Cortex of kidney (tissue), 1 donor: ENCODE measurements at places on chromosomes 3 and 15.

- no peak for DNase-seq
Observed at GRCh38 chr3:55658690-55659562, 171.8 kb upstream of the WNT5A start.

DNA sequence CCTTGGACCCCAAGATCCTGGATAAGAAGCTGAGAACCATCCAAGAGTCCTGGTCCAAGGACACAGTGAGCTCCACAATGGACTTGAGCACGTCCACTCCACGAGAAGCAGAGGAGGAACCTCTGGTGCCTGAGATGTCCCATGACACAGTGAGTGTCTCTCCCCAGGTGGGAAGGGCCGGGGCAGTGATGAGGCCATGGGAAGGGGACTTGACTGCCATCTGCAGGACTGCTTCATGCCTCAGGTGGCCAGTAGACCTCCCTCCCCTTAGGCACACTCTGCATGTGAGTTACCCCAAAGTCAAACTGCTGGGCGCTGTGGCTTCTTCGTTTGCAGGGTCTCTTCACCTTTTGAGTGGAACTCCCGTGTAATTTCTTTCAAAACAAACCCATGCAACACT is 59.7 kb downstream of the CCDC33 start:
- no peak for DNase-seq

GRCh38 chr15:52257734-52258062 is 37.9 kb downstream of the MYO5C start:
- DNase-seq: no peak

GRCh38 chr3:49869525-49870126 is at the start of gene CAMKV:
TSS of gene CAMKV (minus strand) at chr3:49869906. CDS start at chr3:49862388, 7,518 bp downstream.
- DNase-seq: no peak

- DNase-seq: no peak
Observed at GRCh38 chr15:81069909-81070308, 64.2 kb upstream of the CFAP161 start.

GRCh38 chr15:69807721-69808120 is 290.0 kb downstream of the TLE3 start:
- DNase-seq: no peak

DNA sequence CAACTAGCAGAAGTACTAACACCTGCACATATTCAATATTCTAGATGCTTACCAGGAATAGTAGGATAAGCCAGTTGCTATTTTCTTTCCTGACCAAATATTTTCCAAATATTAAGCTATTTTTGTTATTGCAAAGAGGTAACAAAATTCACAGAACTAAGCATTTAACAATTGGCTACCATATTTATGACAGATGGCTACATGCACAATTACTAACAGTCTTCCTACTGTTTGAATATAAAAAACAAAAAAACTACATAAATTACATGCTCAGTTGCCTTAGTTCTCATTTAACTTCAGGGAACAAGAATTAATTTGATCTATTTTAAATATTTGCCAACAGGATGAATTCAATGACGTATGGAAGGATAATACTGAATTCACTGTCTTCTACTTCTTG is 36.2 kb downstream of the CFAP20DC start:
- no peak for DNase-seq

DNA sequence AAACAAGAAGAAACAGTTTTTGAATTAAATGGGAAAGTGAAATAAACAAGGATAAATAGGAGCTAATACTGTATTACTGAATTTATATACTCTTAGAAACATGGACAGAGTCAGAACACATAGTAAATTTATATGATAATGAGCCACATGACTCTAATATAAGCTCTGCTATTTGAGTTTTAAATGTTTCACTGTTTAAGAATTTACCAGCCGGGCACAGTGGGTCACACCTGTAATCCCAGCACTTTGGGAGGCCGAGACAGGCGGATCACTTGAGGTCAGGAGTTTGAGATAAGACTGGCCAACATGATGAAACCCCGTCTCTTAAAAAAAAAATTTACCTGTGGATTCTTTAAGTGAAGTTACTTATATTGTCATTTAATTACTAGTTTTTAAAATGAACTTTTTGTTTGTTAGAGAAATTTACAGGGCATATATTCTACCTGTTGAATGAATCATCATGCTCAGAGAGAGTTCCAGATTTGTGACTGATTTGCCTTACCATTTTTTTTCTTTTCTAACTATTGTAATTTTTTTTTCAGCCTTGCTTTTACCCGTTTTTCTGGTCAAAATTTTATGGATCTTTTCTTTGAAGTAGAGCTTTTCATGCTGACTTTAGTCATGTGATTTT is 125.7 kb downstream of the TCF12 start:
- no peak for DNase-seq

GRCh38 chr3:176795891-176796290 is 401.4 kb downstream of the TBL1XR1 start:
- DNase-seq: no peak

GRCh38 chr15:66017000-66017399 is 147.7 kb downstream of the RAB11A start:
- DNase-seq: no peak

- no peak for DNase-seq
Observed at GRCh38 chr15:99911816-99912215, 178.6 kb upstream of the LYSMD4 start.

DNA sequence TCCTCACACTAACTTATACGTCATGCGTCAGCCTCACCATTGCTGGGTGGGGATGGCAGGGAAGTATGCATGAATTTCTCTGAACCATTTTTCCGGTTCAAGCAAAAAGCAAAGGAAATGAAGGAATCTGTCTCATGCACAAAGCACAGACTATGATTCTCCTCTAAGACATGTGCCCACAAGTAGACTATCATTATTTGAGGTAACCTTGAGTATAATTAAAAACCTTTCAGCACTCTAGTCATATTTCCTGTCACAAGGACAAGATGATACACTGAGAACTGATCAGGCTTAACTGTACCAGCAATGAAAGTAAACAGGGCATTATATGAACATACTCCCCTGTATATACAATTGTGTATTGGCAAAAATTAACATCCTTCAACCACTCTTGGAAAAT is 56.7 kb upstream of the TSC22D2 start:
- no peak for DNase-seq

DNA sequence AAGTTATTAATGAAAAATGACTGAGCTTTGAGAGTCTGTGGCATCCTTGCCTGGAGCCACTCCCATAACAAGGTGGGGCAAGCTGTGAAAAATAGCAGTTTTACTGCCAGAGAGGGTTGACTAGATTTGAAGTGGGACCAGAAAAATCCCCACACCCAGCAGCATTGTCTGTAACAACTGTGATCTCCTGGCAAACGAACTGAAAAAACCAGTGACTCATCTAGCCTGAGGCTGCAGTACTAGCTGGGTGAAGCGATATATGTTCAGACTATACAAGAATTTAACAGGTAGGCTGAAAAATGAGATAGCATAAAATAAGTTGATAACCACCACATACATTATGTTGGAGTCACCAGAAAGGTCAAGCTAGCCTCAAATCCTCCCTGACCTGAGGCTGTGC is 64.0 kb downstream of the DPH6 start:
- DNase-seq: no peak

- DNase-seq: no peak
Observed at GRCh38 chr3:171430530-171430929, 29.7 kb downstream of the TNIK start.

DNA sequence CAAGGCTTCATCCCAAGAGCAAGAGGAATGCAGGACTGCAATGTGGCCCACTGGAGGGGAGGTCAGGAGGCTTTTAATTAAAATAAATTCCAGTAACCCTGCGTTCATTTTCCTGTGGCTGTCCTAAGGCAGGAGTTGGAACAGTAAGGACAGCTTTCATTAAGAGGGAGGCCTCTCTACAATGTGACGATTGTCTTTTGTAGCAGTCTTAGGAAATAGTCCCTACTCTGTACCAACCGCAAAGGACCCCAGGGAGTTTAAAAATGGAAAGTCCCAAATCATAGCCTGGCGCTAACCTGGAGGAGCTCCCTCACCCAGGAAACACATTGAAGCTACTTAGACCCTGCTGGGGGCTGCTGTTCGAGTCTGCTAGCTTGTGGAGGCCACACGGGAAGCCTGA is 62.8 kb downstream of the SYNM start:
- no peak for DNase-seq

DNA sequence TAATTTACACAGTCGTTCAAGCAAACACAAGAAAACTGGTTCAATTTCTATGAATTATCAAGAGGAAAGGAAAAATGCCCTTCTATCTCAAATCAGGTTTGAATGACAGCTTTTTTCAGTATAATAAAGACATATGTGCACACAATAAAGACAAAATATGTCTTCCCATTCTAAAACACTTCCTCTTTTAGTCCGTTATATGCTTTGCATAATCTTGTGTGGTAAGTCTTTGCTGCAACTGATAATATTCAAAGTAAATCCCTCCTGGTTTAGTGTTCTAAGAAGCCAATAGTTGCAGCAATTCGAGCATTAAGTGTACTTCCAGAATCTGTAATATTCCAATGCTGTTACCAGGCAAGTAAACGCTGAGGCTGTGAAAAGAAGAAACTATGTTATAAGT is 43.7 kb upstream of the MAPKBP1 start:
- DNase-seq: no peak

DNA sequence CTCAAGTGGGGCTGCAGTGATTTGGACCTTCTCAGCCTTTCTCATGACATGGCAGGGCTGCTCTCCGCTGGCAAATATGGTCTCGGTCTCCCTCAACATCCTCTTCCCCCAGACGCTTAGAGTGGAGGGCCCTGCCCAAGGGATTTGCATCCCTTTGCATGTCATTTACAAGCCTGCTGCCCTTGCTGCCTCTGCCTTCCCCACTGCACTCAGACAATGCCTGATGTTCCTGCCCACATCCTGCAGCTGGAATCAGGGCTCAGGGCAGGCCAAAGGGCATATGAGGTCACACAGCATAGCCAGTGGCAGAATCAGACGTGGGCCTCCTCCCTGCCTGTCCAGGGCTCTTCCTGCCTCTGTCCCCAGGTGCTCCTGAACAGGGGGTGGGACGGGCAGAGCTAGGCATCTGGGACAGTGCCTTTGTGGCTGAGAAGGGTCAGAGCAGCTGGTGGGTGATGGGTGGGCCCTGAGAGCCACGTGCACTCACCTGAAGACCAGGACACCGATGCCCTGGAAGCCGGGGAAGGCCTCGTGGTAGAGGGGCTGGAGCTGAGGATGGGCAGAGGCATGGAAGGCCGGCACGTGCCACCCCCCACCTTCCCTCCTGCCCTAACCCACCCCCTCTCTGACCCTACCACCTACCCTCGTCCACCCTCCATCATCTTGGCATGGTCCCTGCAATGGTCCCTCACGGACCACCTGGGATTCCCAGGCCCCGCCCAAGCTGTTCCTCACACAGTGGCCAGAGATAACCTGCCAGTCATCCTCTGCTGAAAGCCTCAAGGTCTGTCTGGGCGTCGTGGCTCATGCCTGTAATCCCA is 27.4 kb upstream of the GOLGA6C start:
- no peak for DNase-seq

DNA sequence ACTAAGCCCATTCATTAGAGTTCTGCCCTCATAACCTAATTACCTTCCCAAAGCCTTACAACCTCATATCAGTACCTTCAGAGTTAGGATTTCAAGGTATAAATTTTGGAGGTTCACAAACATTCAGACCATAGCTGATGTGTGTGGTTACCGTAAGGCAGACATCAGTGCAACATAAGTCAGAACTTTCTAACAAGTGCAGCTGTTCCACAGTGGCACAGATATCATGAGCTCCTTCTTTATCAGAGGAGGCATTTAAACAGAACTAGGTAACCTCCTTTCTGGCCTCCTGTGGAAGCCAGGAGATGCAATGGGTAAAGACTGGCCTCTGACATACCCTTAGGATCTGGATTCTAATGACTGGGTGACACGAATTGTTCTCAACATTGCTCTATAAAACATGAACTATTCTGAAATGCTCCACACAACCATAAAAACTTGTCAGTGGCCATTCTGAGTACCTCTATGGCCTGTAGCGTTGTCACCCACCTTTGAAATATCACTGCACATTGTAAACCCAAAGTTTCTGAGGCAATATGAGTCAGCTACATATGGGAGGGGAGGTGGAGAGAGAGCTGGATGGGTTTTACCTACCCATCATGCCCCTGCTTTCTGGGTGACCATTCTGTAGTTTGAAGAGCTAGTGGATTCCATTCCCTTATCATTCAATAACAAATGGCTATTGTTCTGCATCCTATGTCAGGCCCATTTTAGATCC is 546.0 kb upstream of the TBL1XR1 start:
- DNase-seq: no peak

DNA sequence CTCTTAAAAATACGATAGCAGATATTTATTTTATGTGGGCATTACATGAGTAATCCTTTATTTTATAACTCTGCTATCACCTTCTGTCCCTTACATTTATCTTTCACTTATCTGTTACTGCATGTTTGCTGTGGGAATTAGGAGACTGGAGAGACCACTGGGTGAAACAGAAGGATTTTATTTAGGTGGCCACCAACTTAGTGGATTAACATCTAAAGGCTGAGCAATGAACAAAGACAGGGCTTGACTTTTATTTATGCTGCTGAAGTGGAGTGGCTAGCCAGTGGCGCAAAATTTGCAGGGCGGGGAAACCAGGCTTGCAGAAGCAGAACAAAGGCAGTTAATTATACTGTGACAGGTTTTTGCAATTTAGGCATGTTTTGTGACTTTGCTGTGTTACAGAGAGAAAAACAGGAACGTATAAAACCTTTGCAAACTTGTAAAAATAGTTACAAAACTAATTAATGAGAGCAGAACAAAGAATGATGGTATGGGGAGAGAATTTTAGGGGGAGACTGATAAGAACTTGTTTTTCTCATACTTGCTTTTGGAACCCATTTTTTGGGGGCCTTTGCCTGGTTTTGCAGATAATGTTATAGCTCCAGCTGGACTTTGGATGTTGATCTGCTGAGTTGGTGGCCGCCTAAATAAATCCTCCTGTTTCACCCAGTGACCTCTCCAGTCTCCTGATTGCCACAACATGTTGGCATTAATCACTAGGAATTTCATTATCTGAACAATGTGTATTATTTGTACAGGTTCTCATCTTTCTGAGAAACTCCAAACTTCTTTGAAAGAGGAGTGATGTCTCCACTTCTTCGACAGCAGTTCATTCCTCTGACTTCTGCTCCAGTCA is 18.0 kb downstream of the KLHL24 start:
- DNase-seq: no peak

DNA sequence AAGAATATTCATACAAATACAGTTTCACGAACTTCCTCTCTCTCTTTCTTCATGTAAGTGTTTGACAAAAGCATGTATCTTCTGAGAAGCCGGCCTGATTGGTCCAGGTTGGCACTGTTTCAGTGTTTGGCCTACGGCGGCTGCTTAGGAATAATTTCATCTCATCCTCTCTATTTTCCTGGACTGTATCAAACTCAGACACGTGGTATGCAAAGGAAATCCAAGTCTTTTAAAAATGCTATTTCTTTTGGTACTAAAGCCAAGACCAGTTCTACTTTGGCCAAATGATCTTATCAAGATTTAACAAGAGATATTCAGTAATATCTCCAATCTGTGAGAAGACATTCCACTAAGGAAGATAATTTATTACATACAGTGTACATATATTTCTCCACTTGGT is 152.8 kb downstream of the TIGIT start:
- DNase-seq: no peak

DNA sequence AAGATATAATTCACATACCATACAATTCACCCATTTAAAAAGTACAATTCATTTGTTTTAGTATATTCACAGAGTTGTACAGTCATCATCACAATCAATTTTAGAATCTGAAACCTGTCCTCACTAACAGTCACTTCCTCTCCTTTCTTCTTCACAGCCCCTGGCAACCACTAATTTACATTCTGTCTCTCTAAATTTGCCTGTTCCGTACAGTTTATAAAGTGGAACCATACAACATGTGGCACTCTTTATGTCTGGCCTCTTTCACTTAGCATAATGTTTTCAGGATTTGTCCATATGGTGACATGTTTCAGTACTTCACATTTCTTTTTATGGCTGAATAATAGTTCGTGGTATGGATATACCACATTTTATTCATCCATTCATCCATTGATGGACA is 22.7 kb downstream of the ERICH6 start:
- DNase-seq: no peak
